Activated naive CD4-positive, alpha-beta T cell treated with anti-CD3 and anti-CD28 coated beads, Interleukin-2, amount 10 ng/mL, durations not matched to agents 5 hours and 36 hours (primary cell): ENCODE measurements at places on chromosomes 5 and 9. TPM values are rescaled to one million over a fixed set of nuclear protein-coding genes. Genes with fewer than 3 reads are reported as not detected.

ADCY2 gene
- total RNA-seq: not detected

QRFP gene
- not detected for total RNA-seq

FOXD4L5 gene
- total RNA-seq: 0.18 TPM

CBY3 gene
- total RNA-seq: 0.71 TPM

SLCO4C1 gene
- 0.43 TPM for total RNA-seq

PCDHGA6 gene
- 0.12 TPM for total RNA-seq

ACOT12 gene
- not detected for total RNA-seq

FOXD4L6 gene
- total RNA-seq: 0.10 TPM

NFIL3 gene
- total RNA-seq: 28.3 TPM

INSL4 gene
- not detected for total RNA-seq

SREK1 gene
- total RNA-seq: 66.6 TPM

C9orf43 gene
- total RNA-seq: 0.39 TPM

PDE8B gene
- 0.60 TPM for total RNA-seq
